ENCODE measurements at places on chromosomes 6 and 20.

- DNase-seq, result peak; percentile 64
Observed at GRCh38 chr20:39264506-39265172, 302.5 kb downstream of the DHX35 start.

GRCh38 chr6:42220807-42221206 is 3.1 kb upstream of the MRPS10 start:
- no peak for DNase-seq

- DNase-seq, result no peak
Observed at GRCh38 chr20:43559147-43559987, 540 bp downstream of the SGK2 start.

GRCh38 chr6:15960740-15961634 is 167.9 kb upstream of the MYLIP start:
- no peak for DNase-seq

- no peak for DNase-seq
Observed at GRCh38 chr6:151176911-151177770, 62.6 kb upstream of the AKAP12 start.

GRCh38 chr6:42545226-42545773 is 18.5 kb upstream of the UBR2 start:
- DNase-seq, result no peak

DNA sequence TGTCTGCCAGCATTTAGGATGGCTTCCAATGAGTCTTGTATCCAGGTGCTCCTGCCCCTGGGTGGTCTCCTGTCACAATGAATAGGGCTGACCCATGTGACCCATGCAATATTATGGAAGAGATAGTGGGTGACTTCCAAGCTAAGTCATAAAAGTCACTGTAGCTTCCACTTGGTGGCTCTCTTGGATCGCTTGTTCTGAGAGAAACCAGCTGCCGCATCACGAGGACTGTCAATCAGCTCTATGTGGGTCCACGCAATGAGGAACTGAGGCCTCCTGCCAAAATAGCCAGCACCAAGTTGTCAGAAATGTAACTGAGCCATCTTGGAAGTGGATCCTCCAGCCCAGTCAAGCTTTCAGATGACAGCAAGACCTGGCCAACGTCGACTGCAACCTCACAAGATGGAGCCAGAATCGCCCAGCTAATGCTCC is 14.9 kb upstream of the MATN4 start:
- DNase-seq, result no peak

- no peak for DNase-seq
Observed at GRCh38 chr6:116929825-116930224, 52.8 kb downstream of the RFX6 start.

- DNase-seq, result no peak
Observed at GRCh38 chr6:3518356-3519190, 61.7 kb upstream of the SLC22A23 start.

GRCh38 chr6:10558565-10558964 is 37.4 kb downstream of the GCNT2 start:
- no peak for DNase-seq

- DNase-seq, result no peak
Observed at GRCh38 chr6:100234625-100235024, 230.1 kb downstream of the SIM1 start.

DNA sequence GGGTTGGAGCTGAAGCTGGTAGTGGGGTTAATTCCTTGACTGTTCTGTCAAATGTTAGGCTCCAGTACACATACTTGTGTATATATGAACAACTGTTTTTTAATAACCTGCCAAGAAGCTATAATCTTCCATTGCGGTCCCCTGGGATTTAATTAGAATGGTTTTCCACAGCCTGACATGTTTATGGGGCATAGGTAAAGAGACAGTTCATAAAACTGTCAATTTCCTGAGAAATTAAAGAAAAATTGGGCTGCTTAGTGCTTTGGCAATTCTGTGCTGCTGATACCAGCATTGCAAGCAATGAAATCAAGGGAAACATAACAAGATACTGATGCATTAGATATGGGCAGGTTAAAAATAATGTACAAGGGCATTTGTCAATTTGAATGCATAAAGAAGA is 314.1 kb upstream of the SLC35B3 start:
- no peak for DNase-seq

DNA sequence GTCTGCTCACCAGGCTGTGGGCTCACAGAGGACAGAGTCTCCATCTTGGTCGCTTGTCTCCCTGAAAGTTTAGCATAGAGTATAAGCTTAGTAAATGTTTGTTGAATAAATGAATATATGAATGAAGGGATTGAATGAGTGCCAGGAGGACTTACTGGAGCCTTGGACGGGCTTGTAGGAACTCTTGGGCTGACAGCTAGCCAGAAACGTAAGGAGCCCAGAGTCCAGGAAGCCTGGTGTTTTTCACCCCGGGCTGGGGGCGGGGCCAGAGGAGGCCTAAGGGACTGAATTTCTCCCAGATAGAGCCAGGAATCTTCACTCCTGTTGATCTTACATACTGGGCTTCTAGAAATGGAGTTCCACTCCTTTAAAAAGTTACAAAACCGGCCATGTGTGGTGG is 68.5 kb upstream of the SRSF6 start:
- no peak for DNase-seq

GRCh38 chr6:76275746-76276145 is 203.3 kb upstream of the IMPG1 start:
- DNase-seq, result no peak

- DNase-seq, result no peak
Observed at GRCh38 chr6:19303383-19303782, 533.8 kb upstream of the ID4 start.

DNA sequence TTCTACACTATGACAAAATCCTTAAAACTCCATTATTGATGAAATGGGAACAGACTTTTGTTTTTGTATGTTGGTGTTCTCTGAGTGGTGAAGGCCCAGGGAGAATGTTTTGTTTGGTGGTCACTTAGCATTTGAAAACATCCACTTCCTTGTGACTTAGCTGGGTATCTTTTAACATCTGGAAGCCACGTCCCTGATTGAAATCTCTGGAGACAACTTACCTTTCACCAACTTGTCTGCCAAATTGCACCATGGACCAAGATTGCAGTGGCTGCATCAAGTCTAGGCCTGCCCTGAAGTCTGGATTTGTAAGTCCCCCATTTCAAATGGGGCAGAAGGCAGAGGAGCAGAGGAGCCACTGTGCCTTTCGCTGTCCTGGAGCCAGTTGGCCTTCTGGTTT is 534 bp upstream of the EFCAB8 start:
- DNase-seq, result no peak

GRCh38 chr20:25453035-25453810 is 45.8 kb downstream of the GINS1 start:
- no peak for DNase-seq

DNA sequence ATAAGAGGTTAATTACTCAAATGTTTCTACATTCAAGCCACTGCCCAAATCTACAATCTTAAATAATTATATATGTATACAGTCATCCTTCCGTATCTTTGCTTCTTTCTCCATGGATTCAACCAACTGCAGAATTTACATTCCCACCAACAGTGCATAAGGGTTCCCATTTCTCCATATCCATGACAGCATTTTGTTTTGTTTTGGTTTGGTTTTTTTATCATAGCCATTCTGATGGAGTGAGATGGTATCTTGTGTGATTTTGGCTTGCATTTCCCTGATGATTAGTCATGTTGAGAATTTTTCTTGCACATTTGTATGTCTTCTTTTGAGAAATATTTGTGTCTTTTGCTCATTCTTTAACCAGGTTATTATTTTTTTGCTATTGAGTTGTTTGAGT is 198.5 kb downstream of the C6orf118 start:
- no peak for DNase-seq

- DNase-seq, result no peak
Observed at GRCh38 chr20:11585752-11586352, 331.8 kb upstream of the BTBD3 start.

DNA sequence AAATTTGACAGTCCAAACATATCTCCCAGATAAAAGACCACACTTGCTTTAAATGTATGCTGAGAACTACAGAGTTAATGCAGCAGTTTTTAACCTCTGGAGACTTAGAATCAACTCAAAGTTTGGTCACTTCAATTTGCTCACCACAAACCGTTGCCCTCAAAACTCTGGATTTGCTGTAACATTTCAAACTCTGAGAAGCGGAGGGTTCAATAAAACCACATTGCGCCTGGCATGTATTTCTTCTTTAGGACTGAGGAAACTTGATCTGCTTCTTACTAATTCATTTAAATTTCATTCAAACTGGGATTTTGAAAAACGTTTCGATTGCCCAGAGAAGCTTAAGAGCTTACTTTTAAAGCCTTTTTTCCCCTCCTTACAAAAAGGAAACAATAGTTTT is 115.8 kb downstream of the MTFR2 start:
- no peak for DNase-seq

- no peak for DNase-seq
Observed at GRCh38 chr6:2109796-2110195, 135.6 kb downstream of the GMDS start.

DNA sequence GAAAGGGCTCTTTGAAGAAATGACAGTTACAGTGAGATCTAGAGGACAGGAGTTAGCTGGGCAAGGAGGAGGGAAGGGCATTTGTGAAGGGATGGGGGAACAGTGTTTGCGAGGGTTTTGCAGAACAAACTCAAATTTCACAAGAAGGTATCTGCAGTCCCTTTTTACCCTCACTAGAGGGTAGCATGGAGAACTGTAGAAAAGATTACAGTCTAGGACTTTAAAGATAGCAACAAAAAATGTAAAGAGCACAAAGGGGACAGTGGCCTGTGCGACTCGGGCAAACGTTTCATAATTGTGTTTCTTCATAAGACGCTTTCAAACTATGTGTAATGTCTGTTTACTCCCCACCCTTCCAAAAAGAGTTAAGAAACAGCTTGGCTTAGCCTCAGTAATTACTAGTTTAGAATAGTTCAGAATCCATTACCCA is 21.2 kb upstream of the ASXL1 start:
- DNase-seq, result no peak

- DNase-seq, result no peak
Observed at GRCh38 chr6:82909551-82909950, 156.1 kb downstream of the UBE3D start.

GRCh38 chr6:96816301-96816817 is 20.9 kb downstream of the GPR63 start:
- no peak for DNase-seq

DNA sequence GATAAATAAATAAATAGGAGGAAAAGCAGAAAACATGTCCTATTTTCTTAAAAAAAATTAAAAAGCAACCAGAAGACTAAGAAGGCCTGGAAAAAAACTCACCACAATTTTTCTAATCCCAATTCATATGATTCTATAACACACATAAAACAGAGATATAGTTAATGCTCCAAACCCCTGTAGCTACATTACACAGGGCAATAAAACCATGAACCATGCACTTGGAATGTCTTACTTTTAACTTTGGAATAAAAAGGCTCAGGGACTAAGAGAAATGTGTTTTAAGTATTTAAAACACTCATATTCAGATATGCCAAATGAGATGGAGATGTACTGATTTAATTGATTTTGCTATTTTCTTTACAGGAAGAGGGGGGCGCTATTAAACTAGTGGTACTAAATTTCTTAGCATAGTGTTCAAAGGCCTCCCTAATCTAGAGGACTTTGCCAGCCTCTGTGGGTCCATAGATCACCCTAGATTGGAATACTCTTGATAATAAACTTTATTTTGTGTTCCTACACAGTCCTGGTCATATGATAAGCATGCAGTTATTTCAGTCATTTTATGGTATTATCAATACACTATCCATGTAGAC is 30.3 kb upstream of the GCM1 start:
- DNase-seq, result no peak

- no peak for DNase-seq
Observed at GRCh38 chr6:255041-255750, 37.1 kb upstream of the DUSP22 start.

DNA sequence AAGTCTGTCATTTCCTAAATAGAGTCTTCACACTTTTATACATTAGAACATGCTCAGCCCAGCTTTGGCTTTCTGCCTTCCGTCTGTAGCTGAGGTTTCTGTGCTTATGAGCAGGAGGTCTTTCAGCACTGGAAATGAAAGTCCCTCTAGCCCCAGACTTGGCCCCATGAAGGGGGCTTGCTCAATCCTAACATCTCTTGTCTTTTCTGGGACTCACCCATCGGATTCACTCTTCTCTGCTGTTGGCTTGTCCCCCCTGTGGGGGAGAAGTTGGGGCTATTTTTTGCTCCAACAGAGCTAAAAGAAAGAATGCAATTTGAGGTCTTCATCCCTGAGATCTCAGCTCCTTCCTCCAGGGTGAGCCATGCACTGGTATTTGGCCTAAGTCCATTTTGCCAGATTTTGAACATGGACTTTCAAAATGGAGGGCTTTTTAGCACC is 177.7 kb downstream of the MRPL14 start:
- no peak for DNase-seq

DNA sequence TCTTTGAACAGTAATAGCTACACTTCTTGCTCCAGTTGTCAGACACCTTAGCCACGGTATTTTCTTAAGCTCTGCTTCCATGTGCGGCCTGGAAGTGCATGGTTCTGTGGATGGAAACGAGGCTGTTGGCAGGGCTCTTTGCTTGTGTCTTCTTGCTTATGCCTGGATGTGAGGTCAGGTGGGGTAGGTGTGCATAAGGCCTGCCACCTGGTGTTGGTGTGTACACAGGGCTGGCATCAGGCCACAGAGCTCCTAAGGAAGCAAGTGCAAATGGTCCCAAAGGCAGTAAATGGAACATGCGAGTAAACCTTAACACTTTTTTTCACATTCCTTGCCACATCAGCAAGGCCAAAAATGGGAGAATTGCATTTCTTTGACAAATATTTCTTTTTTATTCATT is 158.1 kb upstream of the GMDS start:
- DNase-seq, result no peak

- DNase-seq, result no peak
Observed at GRCh38 chr20:54723723-54724122, 248.3 kb downstream of the DOK5 start.

- no peak for DNase-seq
Observed at GRCh38 chr6:118410001-118410400, 138.1 kb upstream of the PLN start.

GRCh38 chr6:70957284-70957617 is 391 bp upstream of the B3GAT2 start:
- DNase-seq, result no peak

DNA sequence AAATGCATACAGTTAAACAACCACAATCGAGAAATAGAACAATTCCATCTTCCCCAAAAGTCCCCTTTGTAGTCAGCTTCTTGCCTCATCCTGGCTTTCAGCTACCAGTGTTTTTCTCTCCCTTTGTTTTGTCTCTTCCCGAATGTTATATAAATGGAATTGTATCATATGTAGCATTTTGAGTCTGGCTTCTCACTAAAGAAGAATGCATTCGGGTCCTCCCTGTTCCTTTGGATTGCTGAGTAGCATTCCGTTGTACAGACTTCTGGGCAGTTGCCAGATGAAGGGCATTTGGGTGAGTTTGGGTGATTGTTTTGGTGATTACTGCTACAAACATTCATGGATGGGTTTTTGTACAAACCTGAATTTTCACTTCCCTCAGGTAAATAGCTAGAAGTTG is 27.8 kb downstream of the PRPH2 start:
- DNase-seq, result no peak

- DNase-seq, result no peak
Observed at GRCh38 chr6:22147921-22148776, 148.7 kb downstream of the PRL start.

DNA sequence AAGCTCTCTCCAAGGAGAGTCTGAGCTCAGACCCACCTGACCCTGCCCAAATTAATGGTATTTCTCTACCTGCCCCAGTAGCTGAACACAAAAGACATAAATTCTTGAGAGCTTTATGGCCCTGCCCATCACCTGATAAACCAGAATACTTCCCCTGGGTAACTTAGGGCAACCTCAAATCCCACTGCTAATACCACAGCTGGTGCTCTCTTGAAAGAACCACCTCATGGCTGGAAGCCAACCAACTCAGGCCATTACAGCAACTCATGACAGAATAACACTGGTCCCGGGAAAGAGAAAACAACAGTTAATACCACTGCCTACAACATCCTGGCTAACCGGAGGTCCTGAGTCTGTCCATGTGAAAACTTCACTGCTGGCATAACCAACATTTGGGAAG is 328.6 kb downstream of the NKAIN2 start:
- no peak for DNase-seq
